ENCODE measurements at places on chromosomes 7 and 10.

- DNase-seq = no peak
Observed at GRCh38 chr10:1644191-1644711, 93.1 kb downstream of the ADARB2 start.

- DNase-seq = no peak
Observed at GRCh38 chr7:97016381-97017191, 8.0 kb downstream of the DLX5 start.

DNA sequence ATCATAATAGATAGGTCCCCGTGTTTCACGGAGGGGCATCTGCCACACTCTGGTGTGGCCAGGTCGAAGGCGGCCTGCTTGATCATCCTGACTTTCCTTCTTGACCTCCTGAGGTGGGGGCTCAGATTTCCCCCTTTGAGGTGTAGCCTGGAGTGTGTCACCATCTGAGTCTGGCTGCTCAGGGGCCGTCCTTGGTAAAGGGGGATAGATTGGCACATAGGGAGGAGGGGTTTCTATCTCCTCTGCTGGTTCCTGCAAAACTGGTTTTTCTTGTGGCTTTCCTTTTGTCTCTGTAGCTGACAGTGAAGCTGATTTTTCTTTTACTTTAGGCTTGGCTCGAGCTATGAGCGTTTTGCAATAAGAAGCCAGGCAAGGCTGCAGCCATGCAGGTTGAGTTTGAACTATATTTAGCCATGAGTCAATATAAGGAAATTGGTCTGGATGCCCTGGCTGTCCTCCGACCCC lies 7.1 kb upstream of the ZNF117 start:
- DNase-seq = no peak

DNA sequence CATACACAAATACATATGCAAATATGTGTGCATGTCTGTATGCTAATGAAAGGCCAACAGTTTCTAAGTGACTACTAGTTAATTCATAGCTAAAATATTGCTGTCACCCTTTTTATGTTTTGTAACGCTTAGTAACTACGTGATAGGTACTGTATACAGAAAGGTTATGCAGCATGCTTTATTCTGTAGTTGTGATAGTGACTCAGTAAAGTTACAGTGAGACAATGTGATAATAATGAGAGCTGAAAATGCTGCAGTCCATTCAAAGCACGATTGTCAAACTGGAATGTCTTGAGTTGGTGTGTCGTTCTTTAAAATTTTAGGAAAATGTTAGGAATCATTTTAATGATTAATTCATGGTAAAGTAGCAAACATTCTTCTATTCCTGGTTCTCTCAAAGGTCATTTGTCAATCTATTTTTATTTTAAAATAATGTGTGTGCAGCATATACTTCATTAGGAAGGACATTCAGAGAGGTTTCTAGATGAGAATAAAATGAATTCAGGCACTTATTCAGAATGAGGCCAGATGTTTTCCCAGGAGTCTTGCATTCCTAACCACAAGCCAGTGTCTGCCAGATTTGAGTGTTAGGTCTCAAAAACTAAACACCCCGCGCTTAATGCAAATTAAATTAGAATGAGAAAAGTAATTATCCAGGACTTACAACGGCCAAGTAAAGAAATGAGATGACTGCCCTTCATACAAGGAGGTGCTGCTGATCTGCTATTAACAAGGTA lies 408.8 kb upstream of the FZD8 start:
- no peak for DNase-seq

- no peak for DNase-seq
Observed at GRCh38 chr10:5434017-5434753, 21.8 kb downstream of the NET1 start.

DNA sequence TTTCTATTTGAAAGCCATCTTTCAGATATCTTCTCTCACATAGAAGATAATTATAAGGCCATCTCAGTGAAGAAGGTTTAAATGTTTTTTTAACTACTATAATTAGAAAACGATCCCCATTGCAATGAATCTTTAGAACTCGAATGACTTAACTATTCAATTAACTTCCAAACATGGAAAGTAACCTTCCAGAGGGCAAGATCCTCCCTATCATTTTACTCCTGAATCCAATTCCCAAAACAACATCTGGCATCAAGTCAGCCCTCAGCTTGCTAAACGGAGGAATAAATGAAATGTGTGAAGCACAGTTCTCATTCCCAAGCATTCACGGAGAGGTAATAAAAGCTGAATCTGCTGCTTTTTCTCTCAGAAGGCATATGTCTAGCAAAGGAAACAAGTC lies 293.4 kb downstream of the PLXDC2 start:
- no peak for DNase-seq

DNA sequence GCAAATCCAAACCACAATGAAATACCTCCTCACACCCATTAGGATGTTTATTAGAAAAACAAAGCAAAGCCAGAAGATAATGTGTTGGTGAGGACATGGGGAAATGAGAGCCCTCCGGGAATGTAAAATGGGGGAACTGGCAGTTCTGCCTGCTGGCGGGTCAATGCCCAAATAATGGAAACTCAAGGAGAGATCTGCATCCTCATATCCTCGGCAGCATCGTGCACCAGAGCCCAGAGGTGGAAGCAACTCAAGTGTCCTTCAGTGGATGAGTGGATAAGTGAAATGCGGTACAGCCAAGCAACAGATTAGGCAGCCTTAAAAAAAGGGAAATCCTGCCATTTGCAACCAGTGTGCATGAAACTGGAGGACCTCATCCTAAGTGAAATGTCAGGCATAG lies 325.2 kb downstream of the WDR37 start:
- no peak for DNase-seq

- DNase-seq = no peak
Observed at GRCh38 chr10:131975796-131976195, 5.9 kb downstream of the BNIP3 start.

DNA sequence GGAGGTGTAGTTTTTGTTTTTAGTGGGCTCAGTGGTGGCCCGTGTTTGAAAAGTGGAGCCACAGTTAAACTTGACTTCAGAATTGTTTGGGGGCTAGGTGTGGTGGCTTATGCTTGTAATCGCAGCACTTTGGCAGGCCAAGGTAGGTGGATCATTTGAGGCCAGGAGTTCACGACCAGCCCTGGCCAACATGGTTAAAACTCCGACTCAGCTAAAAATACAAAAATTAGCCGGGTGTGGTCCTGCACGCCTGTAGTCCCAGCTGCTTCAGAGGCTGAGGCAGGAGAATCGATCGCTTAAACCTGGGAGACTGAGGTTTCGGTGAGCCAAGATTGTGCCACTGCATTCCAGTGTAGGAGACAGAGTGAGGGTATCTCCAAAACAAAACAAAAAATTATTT lies 1.8 kb downstream of the CCT6A start:
- no peak for DNase-seq

GRCh38 chr10:129740532-129741279 lies 223.4 kb downstream of the EBF3 start:
- DNase-seq = no peak

GRCh38 chr7:149716932-149717307 lies 56.5 kb downstream of the ZNF467 start:
- DNase-seq = no peak

GRCh38 chr10:75367021-75367487 lies 34.5 kb downstream of the ZNF503 start:
- DNase-seq = no peak

GRCh38 chr10:79025199-79025832 lies 43.5 kb upstream of the ZMIZ1 start:
- DNase-seq = peak; percentile 16

DNA sequence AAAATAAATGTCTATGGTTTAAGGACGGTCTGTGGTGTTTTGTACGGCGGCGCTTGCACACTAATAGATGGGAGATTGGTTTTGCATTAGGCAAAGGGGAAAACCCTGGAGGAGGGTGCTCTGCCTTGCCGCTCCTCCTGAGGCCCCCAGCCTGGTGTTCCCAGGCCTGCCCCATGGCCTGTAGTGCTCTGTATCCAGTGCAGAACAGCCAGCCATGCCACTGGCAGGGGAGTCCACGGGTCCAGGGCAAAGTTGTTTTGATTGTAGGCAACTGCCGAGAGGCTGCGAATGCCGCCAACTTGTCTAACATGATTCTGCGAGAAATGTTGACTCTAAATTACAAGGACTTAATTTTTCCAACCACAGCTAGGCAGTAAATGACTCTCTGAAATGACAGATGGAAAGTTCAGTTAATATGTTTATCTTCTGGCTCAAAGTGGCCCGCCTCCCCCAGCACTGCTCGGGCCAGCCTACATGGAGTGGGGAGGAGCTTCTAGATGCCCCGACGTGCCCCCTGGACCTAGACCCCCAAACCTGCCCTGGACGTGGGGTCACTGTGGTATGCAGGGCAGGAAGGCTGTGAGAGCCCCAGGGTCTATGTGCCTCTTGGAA lies 104.6 kb upstream of the GDF10 start:
- no peak for DNase-seq

DNA sequence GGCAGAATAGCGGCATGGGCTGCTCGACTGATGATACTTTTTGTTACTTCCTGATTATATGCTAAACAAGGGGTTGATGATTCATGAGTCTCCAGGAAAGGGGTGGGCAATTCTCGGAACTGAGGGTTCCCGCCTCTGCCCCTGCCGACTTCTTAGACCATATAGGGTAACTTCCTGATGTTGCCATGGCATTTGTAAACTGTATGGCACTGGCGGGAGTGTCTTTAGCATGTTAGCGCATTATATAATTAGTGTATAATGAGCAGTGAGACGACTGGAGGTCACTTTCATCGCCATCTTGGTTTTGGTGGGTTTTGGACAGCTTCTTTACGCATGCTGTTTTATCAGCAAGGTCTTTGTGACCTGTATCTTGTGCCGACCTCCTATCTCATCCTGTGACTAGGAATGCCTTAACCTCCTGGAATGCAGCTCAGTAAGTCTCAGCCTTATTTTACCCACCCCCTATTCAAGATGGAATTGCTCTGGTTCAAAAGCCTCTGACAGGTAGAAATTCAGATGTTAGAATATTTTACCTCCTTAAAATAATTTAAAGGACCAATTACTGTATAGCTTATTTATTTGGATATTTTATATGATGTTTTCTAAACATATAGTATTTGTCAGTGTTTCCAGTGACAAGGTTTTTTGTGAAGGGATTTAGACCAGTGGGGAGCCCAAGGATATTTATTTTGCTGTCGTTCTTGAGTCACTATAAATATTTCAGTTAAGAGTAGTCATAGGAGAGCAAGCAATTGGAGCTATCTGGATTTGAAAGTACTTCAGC lies 90.1 kb upstream of the PIK3CG start:
- DNase-seq = no peak

GRCh38 chr10:28624351-28624750 lies 53.0 kb upstream of the BAMBI start:
- DNase-seq = no peak

GRCh38 chr10:124026589-124026939 lies 66.8 kb downstream of the CHST15 start:
- DNase-seq = no peak

DNA sequence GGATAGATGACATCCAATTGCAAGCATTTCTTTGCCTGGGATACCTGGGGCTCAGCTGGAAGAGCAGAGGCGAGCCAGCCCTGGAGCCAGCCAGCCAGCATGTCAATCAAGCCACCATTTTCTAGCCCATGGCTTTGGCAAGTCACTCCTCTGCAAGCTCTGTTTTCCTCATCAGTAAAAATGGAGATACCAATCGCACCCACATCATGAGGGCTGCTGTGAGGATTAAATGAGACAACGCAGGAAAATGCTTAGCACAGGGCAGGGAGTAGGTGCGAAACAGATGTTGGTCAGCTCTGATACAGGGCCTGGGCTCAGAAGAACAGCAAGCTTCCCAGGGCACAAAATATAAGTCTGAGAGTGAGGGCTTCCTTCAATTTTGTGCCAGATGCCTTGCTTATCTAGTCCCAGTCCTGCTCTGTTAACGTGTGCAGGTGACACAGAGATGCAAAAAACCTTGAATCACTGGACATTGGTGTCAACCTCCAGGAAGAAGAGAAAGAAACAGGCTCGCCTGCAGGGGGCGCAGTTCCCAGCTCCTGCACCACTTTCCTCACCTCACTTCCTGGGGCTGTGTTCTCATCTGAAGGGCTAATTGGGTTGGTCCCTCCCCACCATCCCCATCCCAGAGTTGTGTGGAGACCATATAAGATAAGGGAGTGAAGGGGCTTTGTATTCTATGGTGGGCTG lies 72.8 kb upstream of the CACUL1 start:
- DNase-seq = no peak

GRCh38 chr10:34187201-34187600 lies 627.9 kb downstream of the PARD3 start:
- DNase-seq = no peak

DNA sequence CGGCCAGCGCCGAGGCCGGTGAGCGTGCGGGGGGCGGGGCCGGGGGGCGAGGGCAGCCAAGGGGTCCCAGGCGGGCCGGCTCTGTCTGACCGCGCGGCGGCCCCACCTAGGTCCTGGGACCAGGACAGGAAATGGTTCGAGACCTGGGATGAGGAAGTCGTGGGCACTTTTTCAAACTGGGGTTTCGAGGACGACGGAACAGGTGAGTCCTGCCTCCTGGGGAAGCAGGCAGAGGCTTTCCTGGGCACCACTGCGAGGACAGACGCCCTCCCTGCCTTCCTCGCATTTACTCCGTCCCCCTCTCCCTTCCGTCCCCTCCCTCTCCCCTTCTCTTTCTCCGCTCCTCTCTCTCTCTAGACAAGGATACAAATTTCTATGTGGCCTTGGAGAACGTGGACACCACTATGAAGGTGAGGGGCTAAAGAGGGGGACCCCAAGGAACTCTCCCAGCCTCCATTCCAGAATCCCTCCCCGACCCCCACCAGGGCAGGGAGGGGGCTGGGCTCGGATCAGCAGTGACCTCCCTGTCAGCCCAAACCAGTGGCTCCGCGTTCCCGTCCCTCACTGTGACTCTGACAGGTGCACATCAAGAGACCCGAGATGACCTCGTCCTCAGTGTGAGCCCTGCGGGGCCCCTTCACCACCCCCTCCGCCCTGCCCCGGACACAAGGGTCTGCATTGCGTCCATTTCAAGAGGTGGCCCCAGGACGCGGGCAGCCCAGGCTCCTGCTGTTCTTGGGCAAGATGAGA lies 2.6 kb upstream of the MUC12 start:
- DNase-seq = no peak

GRCh38 chr7:103711413-103711812 lies 265.4 kb upstream of the SLC26A5 start:
- no peak for DNase-seq

Data from stimulated activated CD8-positive, alpha-beta memory T cell treated with anti-CD3 and anti-CD28 coated beads, Interleukin-7, amount 100 ng/mL, for 1 hour (primary cell).